Right kidney (tissue), 9 donors: ENCODE measurements at places on chromosomes 16 and 17.

- DNase-seq, result no peak
Measured at GRCh38 chr17:73331060-73331459, 19.3 kb upstream of the CDC42EP4 start.

- DNase-seq, result no peak
Measured at GRCh38 chr17:72297326-72298115, 176.7 kb downstream of the SOX9 start.

DNA sequence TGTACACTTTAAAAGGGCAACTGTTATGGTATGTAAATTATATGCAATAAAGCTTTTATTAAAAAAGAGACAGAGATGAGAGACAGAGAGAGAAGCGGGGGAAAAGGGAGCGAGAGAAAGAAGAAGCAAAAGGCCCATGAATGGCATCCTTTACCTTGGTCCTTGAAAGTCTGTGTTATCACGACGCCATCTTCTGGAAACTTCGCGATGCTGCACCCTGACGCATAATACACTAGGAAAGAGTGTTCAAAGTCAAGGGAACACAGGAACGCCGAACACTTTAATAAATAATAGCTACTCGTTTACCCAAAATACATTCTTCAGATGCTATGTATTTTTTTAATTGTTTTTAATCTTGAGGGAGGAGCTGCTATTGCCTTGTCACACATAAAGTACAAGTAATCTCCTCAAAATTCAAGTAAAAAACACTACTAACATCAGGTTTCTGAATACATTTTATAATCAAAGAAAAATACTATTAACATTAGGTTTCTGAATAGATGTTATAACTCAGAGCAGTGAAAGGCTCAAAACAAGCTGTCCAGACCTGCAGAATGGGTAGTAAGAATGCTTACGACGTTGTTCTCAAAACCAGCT is 23.0 kb upstream of the SLC38A8 start:
- DNase-seq, result no peak

DNA sequence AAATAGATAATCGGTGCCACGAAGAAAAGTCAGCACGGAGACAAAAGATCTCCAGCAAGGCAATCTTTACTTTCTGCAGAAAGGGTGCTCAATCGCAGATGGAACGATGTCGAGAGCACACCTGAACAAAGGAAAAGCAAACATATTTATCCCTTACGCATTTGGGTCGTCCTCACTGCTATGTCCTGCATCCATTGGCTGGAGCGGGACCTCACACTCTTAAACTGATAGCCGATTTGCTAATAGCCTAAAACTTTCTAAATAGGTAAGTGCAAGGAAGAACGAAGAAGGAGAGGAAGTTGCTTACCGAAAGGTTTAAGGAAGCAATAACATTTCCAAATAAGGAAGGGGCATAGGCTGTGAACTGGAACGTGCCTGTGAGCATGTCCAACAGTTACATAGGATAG is 1.2 kb upstream of the AKAP10 start:
- DNase-seq, result no peak

DNA sequence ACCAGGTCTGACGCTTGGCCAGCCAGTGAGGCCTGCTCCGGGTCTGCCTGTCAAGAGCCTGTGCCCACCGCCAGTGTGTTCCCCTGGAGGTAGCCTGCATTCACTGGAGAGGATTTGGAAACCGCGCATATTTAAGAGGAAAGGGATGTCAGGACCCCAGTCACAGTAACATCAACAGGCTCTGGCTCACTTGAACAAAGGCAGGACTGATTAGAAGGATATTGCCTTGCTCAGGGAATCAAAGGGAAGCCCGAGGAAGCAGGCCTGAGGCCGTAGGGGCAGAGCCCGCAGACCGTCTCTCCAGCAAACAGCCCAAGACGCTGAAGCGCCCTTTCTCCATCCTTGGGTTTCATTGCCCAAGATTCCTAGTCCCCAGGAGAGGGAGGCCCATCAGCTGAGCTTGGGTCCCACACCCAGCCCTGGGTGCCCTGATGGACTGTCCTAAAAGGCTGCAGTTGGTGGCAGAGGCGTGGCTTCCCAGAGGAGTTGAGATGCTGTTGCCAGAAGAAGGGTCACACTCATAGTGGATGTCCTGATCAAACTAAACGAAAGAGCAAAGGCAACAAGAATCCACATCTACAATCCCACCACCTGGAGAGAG is 23.2 kb downstream of the NT5M start:
- no peak for DNase-seq

- no peak for DNase-seq
Measured at GRCh38 chr16:58638148-58639036, 8.8 kb upstream of the CNOT1 start.

- DNase-seq, result no peak
Measured at GRCh38 chr16:27425961-27426360, 24.0 kb downstream of the IL21R start.

- DNase-seq, result peak; percentile 69
Measured at GRCh38 chr16:29230671-29231096, 175.8 kb downstream of the NPIPB11 start.

DNA sequence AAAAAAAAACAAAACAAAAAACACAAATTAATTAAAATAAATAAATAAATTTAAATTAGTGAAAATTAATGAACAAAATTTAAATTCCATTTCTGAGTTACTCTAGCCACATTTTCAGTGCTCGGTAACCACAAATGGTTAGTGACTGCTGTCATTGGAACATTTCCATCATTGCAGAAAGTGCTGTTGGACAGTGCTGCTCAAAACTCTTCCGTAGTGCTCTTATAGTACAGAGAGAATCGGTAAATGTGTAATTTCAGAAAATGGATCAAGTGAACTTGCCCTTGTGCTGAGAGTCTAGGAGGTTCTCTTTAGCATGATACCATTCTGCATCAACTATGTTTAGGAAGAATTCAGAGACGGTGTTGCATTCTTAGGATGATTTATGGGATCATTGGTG is 23.7 kb downstream of the ZNRF1 start:
- no peak for DNase-seq

DNA sequence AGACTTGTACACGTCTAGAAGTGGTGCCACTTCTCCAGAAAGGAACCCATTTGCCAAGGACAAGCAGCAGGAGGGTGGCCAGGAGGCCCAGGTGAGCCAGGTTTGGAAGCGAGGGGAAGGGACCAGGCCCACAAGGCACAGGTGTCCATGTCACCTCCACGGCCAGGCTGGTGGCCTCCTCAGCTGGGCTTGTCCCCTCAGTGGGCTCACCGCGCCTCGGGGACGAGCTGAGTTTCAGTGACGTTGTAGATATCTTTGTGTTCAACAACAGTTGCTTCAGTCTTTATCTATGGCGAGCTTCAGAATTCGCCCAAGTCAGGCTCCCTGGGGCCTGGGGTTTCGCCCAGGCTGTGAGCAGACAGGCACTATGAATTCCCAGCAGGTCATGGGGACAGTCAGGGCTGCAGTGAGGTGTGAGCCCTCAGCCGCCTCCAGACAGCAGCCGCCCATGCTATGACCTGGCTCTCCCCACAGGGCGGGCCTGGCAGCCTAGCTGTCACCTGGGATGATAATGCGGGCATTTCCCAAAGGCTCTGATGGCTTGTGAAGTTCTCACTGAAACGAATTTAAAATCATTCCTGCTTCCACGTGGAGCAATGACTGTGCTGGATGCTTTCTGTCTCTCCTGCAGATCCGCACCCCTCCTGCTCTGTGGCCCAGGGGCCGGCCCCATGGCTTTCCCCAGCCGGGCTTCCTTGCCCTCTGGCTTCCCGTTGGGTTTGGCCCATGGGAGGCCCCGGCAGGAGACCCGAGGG is 89.5 kb downstream of the MRC2 start:
- no peak for DNase-seq

GRCh38 chr17:17395885-17396284 is 80.9 kb upstream of the MED9 start:
- no peak for DNase-seq

DNA sequence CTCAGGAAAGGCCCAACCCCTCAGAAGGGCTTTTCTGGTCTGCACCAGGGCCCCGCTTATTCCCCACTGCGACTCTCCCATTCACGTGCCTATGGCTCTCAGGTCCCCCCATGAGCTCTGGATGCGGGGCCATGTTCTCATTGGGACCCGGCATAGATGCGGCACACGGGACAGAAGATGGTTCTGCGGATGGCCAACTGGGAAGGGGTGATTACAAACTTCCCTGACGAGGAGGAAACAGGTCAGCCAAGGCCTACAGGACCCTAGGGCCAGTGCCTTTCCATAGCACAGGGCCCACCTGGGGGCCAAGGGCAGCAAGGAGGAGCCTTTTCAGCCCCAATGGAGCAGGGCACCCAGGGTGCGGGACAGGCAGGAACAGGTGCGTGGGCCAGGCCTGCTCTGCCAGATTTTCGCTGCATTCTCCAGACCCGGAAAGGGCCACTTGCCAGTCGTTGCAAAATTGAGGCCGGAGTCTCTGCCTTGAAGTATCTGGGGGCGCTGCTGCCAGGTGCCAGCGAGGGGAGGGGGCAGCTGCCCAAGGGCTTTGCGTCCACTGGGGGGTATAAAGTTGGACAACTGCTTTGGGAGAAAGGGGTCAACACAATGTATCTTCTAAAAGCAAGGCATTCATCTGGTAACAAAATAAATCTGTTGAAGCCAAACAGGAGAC is 20.5 kb downstream of the SLC7A5 start:
- DNase-seq, result no peak

- DNase-seq, result no peak
Measured at GRCh38 chr17:77654850-77655249, 303.7 kb upstream of the TNRC6C start.

DNA sequence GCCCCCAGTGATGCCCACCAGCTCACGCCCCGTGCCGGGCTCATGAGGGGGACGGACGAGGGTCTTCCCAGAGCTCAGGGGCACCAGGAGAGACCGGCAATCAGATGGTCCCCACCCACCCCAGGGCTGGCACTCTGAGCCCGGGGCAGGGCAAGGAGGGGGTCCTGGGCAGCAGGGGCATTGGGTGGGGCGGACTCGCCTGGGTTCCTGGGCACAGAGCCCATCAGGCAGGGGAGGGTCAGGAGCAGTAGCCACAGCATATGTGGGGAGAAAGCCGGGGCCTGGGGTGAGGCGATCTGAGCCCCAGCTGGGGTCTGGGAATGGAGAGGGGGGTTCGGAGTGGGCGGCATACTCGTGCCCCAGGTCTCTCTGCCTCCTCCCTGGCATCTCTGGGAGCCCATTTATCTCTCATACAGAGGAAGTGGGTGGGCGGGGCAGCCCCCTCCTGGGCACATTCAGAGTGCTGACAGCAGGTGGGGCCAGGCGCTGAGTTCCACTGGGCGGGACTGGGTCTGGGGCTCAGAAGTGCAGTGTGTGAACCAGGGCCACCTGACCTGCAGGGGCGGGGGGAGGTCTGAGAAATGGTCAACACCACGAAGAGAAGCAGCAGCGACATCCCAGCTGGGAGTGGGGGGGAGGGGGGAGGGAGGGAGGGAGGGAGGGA is 20.5 kb upstream of the UBE2I start:
- no peak for DNase-seq

GRCh38 chr17:33580215-33580614 is 287.1 kb upstream of the ASIC2 start:
- no peak for DNase-seq

DNA sequence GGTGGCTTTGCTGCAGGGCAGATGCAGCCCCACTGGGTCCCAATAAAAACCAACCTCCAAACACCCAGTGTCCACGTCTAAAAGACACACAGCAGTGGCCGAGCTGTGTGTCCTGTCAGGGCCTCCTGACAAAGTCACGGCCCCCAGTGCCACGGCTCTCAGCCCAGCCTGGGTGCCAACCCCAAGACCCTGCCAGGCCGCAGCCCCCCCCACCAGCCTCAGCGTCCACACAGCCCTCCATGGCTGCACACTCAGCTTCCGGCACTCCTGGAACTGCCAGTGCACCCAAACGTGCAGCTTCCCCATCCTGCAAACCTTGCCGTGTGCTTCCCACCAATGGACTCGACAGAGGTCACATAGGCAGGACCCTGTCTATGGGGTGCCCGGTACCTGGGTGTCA is 3.6 kb upstream of the CCDC154 start:
- DNase-seq, result no peak

DNA sequence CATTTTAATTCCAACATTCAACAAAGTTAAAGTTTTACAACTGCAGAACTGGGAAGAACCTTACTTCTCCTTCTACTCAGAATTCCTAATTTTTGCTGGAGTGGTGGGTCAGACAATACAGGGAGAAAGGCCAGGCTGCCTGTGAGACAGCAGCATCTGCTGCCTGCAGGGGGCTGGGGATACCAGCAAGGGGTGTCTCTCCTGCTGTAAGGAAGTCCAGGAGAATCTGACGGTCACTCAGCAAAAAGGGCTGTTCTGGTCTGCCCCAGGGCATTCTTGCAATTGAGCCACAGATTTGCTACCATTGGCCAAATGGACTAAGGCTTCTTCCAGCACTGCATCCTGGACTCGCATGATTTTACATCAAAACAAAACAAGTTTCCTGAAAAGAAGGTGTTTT is 426.6 kb upstream of the CDH11 start:
- no peak for DNase-seq

DNA sequence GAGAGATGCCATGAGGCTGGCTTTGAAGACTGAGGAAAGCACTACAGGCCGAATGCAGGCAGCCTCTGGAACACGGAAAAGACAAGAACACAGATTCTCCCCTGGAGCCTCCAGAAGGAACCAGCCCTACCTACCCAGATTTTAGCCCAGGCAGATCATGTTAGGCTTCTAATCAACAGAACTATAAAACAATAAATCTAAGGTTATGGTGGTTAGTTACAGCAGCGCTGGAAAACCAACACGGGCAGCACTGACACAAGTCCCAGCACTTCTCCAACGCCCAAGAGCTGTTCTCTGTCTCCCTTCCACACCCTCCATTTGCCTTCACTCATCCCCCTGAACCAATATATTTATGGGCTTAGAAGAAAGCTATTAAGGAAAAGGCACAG is 7.5 kb downstream of the ANKRD11 start:
- DNase-seq, result no peak

DNA sequence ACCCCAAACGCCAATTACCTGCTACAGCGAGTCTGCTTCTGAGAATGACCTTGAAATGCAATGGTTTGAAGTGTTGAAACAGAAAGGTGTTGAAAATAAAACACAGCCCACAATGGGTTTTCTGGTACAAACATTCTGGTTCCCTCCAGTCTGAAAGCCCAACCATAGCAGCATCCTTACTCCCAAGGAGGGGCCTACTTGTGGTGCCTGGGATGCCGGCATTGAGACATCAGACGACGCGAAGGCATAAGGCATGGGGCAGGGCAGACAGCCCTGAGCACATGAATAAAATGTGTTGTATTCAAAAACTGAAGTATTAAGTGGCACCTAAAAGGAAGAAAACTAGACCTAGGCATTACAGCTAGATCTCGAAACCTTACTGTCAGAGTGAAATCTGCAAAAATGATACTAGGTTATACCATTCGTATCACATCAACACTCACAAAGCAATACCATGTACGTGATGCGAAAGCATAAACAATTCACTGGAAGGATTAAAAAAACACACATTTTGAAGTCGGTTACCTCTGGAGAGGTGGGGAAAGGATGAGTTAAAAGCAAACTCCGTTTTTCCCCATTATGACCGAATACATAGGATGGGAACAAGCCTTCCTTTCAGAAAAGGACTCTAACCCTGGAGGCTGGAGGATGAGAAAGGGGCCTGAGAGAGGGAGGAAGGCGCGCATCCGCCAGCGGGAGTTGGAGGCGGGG is 702 bp downstream of the NUDT21 start:
- no peak for DNase-seq

- peak; percentile 34 for DNase-seq
Measured at GRCh38 chr17:60971515-60972369, 294.1 kb downstream of the BCAS3 start.
